ENCODE measurements at places on chromosomes 11 and 22.

DNA sequence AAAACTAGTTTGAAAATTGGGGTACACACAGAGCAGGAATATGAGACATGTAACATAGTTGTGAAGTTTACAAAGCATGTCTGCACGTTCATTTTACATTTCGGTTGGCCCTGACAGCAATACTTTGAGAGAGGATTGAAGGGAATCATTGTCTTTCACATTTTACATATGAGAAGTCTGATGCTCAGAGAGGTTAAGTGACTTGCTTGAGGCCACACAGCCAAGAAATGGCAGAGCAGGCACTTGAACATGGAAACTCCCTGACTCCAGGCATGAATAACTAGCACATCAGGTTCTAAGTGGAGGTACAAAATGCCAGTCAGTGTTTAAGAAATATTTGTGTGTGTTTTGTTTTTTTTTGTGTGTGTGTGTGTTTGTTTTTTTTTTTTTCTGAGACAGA lies 53.6 kb downstream of the APOL3 start:
- DNase-seq = no peak

GRCh38 chr22:49090853-49091135 lies 736.9 kb downstream of the BRD1 start:
- DNase-seq = no peak

DNA sequence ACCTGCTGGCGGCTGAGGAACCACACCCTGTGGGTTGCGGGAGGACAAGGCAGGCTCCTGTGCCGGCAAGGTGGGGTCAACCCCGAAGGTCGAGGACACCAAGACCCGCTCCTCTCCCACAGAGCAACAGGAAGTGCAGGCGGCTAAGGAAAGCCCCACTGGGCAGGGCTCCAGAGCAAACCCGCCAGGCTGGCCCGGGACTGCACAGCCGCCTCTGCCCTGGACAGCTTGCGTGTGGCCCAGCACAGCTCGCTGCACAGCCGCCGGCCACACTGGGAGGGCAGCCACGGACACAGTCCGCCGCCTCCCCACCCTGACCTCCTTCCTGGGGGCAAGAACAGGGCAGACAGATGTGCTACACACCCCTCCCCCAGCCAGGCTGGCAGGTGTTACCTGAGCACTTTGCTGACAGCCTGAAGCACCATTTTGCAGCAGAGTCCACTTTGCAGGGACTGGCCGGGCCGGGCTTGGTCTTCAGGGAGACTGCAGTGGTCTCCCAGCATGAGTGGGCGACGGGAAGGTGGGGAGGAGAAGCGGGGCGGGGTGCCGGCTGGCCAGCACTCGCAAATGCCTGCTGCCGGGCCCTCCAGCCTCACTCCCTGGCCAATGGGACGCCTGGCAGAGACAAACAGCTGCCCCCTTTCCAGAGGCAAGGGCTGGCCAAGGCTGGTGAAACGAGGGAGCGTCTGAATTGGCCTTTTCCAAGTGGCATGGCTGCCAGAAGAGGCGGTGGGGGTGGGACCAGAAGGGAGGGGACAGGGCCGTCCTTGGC lies at the start of gene MOB2:
TSS of gene MOB2 (minus strand) at position 726 of the 772 bp plus-strand sequence. CDS start at position 503, 223 bp downstream.
- no peak for DNase-seq

- DNase-seq = no peak
Observed at GRCh38 chr11:114083391-114084252, 24.1 kb downstream of the ZBTB16 start.

GRCh38 chr11:26473216-26474194 lies 98.6 kb downstream of the MUC15 start:
- no peak for DNase-seq

DNA sequence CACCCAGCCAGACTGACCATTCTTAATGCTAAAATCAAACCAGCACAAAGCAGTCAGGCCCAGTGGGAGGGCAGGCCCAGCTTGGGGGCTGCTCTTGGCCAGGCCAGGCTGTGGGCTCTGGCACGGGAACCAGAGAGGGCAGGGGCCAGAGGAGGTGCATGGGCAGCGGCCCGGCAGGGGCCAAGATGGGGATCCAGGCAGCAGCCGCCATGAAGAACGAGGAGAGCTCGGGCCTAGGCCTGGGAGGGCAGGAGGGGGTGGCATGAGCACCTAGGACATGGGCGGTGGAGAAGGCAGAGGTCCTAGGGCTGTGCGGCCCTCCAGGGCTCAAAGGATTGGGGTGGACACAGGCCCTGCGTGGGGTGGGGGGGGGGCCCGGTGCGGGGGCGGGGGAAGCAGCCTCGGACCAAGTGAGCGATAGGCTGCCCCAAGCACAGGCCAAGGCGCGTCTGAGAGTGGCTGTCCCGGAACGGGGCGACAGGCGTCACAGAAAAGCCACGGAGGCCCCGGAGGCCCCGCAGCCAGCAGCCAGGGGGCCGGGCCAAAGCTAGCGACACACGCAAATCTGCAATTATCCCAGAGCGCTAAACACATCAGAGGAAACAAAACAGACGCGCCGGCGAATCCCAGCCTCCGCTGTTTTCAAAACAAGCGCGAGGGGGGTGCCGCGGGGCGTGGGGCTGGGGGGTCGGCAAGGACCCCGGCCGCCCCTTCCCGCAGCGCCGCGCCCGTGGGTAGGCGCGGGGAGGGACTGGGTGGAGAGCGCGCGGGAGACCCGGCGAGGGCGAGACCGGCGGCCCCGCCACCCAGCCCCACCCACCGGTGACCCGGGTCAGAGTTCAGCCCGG lies 8.3 kb downstream of the PLXNB2 start:
- DNase-seq = no peak

DNA sequence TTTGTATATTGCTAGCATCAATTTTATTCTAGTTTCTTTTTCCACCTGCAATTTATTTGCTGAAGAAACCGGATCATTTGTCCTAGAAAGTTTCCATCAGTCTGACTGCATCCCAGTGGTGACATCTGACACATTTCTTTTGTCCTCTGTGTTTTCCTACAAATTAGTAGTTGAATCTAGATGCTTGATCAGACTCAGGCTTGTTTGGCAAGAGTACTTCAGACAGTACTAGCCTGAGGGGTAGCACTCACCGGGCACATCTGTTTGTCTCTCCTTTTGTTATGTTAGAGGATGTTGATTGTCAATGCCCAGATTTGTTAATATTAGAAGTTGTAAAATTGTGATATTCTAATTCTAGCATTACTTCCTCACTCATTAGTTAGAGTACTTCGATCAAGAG lies 204.8 kb downstream of the SWAP70 start:
- no peak for DNase-seq

GRCh38 chr22:44724416-44724815 lies 22.4 kb downstream of the PRR5 start:
- DNase-seq = no peak

- DNase-seq = no peak
Observed at GRCh38 chr11:100639140-100639539, 47.9 kb upstream of the ARHGAP42 start.
